ENCODE measurements at places on chromosomes 6 and 20. TPM values are rescaled to one million over a fixed set of nuclear protein-coding genes. Genes with fewer than 3 reads are reported as not detected.

LAMA2 gene
- total RNA-seq: 3.6 TPM

- no peak overlapping the region for H3K27ac ChIP-seq
- no peak overlapping the region for H3K4me3 ChIP-seq
- DNase-seq: no peak
- H3K4me1 ChIP-seq: no peaks in the 10 kb centered on the region
- H3K27me3 ChIP-seq: no peaks in the 10 kb centered on the region
These were observed 37.3 kb upstream of the SAYSD1 start for GRCh38 chr6:39152262-39152661.

GRCh38 chr20:1375515-1375914, 17.3 kb downstream of the FKBP1A start:
- no peak for DNase-seq
- no peak overlapping the region for H3K27ac ChIP-seq
- H3K4me1 ChIP-seq: peaks cover 12% of the 10 kb centered on the region
- H3K36me3 ChIP-seq: no peaks in the 10 kb centered on the region
- no peaks in the 10 kb centered on the region for H3K27me3 ChIP-seq

NOX3 gene
- not detected for total RNA-seq
